Metanephros (tissue), 2 donors: ENCODE measurements at places on chromosomes 7 and 10. TPM values are rescaled to one million over a fixed set of nuclear protein-coding genes. Genes with fewer than 3 reads are reported as not detected.

The ITPRID1 gene
- not detected for total RNA-seq

The HOXA6 gene
- total RNA-seq = 72.5 TPM

The XRCC2 gene
- 4.1 TPM for total RNA-seq

The MSMB gene
- not detected for total RNA-seq

The NKX1-2 gene
- total RNA-seq = not detected

The BEND7 gene
- total RNA-seq = 19.9 TPM

The IFT22 gene
- 47.1 TPM for total RNA-seq

The SPDYE11 gene
- total RNA-seq = not detected

The KIF11 gene
- 12.0 TPM for total RNA-seq

The CCL24 gene
- total RNA-seq = 1.7 TPM
